Panc1 (cell line): ENCODE measurements at places on chromosomes 4 and X. TPM values are rescaled to one million over a fixed set of nuclear protein-coding genes. Genes with fewer than 3 reads are reported as not detected.

Gene UCP1
- total RNA-seq: not detected

DNA sequence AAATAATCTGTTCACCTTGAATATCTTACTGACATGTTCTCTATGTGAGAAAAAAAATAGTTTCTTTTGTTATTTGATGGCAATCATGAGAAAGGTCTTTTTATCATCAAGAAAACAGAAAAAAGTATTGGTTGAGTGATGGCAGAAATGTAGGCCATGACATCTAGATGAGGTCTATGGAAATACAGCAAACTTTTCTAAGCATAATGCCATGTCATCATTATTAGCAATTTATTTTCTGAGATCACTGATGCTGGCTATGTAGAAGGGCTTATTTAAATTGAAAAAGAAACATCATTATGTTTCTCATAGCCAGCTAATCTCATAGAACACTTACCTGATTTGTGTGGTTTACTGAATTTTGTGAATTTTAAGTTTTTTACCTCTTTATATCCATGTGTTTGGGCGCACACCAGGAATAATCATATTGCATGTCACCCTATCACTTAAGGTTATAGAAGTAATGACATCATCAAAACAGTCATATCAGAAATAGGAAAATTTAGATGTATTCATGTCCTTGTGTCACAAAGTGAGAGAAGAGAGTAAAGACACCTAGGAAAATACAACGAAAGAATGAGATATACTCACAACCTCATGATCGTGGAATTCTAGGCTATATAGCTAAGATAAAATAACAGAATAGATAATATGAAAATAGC lies 22.4 kb downstream of the UGT2A3 start:
- no peak for DNase-seq

DNA sequence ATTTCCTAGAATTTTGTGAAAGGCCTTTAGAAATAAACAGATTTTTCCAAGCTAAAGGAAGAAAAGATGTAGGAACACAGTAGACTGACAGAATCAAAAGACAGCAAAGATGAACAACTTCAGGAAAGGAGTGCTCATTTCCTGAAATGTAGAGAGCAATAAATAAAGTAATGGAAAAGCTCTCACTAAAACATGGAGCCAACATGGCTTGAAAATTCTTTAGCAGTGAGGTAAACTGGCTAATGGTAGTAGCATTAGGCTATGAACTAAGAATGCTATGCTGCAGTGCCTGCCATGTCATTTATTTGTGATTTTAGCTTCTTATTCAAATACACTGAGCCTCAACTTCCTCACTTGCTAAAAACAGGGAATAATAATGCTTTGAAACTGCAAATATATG lies 108.7 kb downstream of the IQCM start:
- no peak for DNase-seq

Gene HSD17B10
- 216 TPM for total RNA-seq

DNA sequence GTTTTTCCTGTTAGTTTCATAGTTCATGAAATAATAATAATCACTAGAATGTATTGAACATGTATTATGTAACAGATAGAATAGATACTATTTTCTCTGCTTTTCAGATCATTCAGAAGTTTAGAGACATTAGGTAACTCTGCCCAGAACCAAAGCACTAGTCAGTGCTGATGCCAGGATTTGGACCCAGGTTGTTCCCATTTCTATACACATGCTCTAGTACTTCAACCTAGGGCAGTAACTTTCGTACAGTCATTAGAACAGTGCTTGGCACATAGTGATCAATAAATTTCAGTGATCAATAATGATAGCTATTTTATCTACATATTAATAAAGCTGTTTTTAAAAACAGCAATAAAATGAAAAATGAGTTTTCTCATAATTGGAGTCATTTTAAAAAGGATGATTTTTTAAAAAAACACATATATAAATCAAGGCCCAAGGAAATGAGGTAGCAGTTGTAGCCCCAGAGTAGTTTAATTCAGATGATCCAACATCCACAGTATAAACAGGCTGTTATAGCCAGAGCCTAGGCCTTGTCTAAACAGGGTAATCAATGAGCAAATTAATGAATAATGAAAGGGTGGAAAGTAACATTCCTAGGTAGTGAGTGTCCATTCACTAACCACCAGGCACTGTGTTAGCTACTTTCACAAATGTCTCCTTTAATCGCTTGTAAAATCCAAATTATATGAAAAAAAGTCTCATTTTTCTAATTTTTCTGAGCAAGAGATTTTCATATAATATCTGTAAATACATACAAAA lies 25.6 kb downstream of the TXK start:
- DNase-seq: no peak

DNA sequence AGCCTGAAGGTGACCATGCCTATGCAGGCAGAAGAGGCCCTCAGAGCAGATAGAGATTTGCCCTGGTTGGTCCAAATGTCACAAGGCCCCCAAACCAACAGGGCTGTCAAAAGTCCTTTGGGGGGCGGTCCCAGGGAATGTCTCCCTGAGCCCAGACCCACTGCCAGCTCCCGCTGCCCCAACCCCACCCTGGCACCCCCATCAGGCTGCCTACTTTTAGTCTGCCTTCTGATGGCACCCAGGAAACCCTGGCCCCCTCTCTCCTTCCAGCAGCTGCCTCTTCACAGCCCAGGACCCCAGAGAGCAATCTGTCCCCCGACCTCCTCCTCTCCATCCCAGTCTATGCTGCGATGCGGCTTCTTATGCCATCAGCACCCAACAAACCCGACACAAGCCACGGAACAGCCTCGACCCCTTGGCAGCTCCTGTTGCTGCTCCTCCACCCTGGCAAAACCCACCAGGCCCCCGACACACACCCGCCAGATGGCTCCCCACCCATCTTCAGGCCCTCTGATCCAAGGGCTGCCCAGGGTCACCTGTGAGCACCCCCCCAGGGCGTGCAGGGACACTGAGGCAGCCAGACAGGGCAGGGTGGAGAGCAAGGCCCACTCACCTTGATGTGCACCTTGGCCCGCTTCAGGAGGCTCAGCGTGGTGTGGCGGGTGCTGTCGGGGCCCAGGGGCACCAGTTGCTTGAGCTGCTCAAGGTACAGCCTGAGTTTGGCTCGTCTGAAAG lies 9.9 kb downstream of the MXD4 start:
- no peak for DNase-seq

- no peak for DNase-seq
These were observed 21.3 kb upstream of the PDGFC start for GRCh38 chr4:156992943-156993342.

- no peak for DNase-seq
These were observed 63.5 kb upstream of the WDR17 start for GRCh38 chr4:176002007-176002613.

Gene PRSS48
- not detected for total RNA-seq

Gene TLR8
- not detected for total RNA-seq
